ENCODE measurements at places on chromosomes 2 and 18.

DNA sequence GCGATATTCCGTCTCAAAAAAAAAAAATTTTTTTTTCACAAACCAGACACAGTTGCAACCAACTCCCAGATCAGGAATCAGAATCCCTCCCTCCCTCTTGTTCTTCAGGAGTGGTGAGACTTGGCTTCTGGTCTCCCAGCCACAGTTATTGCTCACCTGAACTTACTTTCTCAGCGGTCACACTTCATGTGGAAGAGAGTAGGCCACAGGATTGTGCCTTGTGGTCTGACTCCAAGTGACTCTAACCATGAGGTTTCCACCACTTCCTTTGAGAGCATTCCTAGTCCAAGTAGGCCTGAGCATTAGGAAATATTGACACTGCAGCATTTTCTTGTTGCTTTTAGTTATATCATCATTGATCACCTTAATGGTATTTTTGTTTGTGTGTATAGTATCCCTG, 12.1 kb downstream of the FMNL2 start:
- DNase-seq, result no peak

- no peak for DNase-seq
Measured at GRCh38 chr2:233460726-233461441, 105.7 kb downstream of the USP40 start.

DNA sequence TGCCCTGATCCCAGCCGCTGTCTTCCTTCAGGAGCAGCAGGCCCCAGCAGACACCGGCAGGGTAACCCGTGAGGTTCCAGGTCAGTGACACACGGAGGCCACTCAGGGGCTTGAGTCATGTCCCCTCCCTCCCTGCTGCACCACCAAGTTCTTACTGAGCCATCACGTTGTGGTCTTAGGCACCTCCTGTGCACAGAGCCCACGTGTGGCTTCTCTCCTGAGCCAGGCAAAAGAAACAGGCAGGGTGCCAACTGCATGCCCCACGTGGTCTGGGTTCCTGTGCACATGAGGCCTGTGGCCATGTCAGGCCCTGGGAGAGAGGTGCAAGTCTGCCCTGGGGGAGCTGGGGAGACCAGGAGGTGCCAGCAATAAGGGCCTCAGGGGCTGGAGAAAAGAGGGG, 264.8 kb downstream of the KLHL29 start:
- DNase-seq, result no peak

GRCh38 chr2:155747531-155747930, 585.0 kb downstream of the NR4A2 start:
- DNase-seq, result no peak

DNA sequence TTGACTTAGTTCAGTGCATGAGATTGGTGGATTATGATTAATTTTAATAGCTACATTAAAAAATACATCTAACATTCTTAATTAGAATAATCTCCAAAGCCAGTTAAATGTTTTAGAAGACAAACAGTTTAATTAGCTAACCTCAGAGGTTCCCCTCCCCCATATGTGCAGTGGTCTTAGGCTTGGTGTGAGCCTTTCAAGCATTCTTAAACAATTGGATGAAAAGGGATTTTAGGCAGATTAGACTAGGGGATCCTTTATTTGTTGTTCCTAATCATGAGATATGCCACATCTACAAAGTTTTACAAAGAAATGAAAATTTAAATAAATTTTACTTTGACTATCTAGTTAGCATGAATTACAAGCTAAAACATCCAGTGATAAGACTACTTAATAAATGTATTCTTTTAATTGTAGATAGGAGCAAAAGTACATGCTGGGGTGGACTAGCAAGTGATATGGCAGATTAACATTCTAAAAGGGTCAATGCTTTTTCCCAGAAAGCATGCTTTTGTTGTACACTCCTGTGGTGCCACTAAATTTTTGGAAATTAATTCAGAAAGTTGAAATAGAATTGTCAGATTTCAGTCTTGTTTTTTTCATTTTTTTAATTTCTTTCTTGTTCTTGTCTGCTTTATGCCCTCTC, 42.7 kb upstream of the OTX1 start:
- DNase-seq, result no peak

DNA sequence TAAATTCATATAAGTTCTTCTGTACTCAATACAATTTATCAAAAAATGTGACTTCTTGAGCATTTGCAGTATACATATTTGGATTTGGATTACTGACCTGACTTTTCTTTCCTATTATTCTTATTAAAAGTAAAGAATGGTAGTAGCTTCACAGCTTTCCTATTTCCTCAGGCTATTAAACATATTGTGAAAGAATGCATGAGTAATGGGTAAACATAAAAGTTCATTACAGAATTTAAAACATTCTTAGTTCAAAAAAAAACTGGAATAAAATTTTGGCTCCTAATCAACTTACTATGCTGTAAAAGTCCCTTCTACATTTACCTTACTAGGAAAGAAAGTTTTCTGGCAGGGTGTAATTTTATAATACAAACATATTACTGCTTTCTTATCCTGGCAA, 27.3 kb upstream of the C2orf66 start:
- no peak for DNase-seq

DNA sequence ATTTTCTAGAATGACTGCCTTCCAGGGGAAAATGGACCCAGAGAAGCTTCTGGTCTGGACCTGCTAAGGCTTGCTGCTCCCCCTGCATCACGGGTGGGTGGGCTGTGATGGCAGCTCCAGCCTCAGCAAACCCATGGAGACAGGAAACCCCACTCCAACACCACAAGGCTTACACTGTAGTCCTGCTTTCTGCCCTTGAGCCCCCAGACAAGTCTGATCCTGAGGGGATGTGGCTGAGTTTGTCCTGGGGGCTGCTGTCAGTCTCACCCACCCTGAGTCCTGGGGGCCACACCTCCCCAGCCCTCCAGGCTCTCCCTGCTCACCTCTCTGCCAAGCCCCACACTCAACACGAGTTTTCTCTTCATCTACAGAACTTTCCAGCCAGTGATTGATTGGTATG, 279.4 kb downstream of the EIPR1 start:
- DNase-seq, result no peak

DNA sequence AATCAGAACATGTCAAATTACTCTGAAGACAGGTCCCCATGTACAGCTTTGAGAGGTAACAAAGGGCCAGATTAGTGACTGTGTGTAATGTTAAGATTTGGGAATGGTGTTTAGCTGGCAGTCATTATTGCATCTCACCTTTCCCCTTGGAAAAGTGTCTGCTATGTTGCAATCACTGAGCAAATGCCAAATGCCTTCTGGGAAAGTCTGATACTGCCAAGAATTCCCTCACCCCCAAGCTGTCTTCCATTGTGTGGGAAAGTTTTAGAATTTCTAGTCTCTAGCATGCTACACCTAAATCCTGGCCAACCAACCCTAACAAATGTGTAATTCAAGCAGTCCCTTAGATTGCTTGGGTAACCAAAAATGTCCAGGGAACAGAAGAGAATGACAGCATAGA, 13.6 kb upstream of the PELI1 start:
- no peak for DNase-seq

- no peak for DNase-seq
Measured at GRCh38 chr2:44934038-44934982, 7.2 kb upstream of the SIX3 start.

- no peak for DNase-seq
Measured at GRCh38 chr2:233266481-233266880, 15.0 kb downstream of the ATG16L1 start.

- no peak for DNase-seq
Measured at GRCh38 chr18:25459814-25460213, 107.8 kb upstream of the ZNF521 start.

DNA sequence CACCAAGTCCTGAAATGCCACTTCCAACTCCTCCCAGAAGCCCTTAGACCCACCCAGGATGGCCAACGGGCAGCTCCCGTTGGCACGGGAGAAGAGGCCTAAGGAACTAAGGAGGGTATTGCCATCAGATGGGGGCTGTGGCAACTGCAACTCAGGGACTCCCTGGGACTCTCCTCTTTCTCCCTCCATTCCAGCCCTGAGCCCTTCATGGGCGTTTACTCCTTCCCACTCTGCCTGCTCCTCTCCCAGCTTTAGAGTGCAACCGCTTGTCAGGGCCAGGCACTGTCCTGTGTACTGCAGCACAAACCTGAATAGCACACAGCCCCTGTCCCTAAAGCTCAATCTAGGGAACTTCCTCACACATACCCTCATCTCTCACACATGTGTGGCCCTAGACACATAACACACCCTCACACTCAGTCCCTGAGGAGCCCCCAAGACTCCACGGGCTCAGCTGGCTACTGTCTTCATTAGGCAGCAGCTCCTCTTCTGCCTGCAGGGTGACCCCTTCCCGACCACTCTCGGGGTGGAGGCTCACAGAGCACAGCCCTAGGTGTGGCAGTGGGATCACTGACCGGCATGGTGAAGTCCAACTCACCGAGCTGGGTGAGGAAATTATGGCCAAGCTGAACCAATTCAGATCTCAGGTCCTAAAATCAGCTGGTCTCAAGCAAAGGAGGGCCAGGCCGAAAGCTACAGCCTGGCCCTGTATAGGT, 316.3 kb downstream of the CELF4 start:
- DNase-seq, result no peak

- no peak for DNase-seq
Measured at GRCh38 chr18:35455926-35456763, 41.6 kb downstream of the INO80C start.

GRCh38 chr2:1627628-1628381, 116.5 kb downstream of the PXDN start:
- no peak for DNase-seq

DNA sequence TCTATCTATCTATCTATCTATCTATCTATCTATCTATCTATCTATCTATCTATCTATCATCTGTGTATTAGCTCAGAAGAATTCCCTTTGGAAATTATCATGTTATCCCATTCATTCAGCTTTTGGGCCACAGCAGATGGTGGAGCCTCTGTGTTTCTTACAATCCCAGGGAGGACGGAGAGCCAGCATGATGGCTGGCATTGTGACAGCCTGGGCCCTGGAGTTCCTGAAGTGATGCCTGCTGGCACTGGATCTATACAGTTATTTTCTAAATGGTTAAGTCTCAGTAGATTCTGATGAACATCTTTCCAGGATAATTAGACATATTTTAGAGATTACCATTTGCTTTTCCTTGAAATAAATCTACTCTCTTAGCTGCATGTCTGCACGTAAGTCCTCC, 385.4 kb upstream of the NXPH2 start:
- DNase-seq, result no peak

- DNase-seq, result no peak
Measured at GRCh38 chr18:74399091-74399887, 57.8 kb downstream of the DIPK1C start.

DNA sequence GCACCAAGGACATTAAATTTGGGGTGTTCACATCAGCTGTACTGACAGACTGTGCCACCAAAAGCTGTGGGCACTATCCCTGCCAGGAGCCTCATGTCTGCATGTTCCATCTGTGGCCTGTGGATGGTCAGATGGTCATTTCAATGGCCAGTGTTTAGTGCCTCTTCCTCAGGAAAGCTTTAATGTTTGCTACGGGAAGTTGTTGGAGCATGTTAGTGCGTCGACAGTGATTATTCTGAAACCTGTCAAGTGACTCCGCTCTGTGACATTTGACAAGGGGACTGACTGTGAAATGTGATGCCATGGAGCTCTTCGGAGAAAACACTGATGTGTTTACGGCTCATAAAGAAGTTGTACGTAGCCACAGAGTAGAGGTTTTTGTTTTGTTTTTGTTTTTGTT, 18.7 kb upstream of the RGPD4 start:
- DNase-seq, result no peak

- DNase-seq, result no peak
Measured at GRCh38 chr2:171579481-171579880, 57.2 kb downstream of the CYBRD1 start.

DNA sequence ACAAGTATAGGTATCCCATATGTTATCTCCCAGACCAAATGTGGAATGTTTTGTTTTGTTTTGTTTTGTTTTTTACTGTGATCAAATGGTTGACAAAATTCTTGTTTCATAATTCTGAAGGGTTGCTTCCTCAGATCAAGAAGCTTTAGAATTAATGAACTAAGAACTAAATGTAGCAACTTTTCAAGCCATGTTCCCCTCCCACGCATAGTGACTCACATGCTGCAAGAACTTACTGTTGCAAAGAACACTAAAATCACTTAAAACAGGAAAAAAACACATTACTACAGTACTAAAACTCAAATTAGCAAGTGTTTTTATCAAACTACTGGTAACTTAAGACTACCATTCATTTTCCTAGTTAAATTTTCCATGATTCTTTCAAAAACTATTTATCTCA, 30.6 kb downstream of the HNRNPLL start:
- no peak for DNase-seq

DNA sequence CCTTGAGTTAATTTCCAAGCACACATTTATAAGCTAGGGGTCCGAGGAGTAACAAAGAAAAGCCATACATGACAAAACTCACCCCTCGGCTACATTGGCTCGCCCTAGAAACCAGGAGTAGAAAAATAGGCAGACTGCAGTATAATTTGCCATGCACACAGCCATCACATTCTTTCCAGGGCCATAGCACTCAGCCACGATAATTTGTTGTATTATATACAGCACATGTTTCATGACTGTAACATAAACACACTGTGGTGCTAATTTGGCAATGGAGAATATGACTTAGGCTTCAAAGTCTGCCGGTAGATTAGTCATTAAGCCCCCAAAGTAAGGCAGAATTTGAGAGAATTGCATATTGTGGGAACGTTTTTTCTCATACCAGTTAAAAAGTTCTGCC, 254.9 kb downstream of the ZNF521 start:
- no peak for DNase-seq

GRCh38 chr2:191610756-191611155, 67.2 kb upstream of the NABP1 start:
- no peak for DNase-seq

DNA sequence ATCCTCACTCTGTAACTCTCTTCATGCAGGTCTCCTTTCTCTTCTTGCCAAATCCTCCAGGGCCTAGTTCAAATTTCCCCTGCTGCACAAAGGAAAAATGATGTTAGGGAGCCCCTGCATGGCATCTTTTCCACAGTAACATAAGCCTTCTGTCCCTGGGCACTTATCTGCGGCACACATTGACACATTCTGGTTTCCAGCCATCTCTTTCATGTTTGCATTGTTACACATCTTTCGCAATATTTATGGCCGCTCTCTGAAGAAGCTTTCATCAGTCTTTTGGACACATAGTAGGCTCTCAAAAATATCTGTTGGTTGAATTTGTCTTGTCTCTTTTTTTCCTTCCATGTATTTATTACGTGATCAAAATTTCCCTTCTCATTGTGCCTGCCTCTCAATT, 1806.1 kb upstream of the PIK3C3 start:
- no peak for DNase-seq

Data from activated T-helper 9 cell treated with anti-CD3 and anti-CD28 coated beads, Interleukin-2, amount 50 U/mL, for 16 hours (primary cell).